ENCODE measurements at places on chromosomes 3 and 15.

DNA sequence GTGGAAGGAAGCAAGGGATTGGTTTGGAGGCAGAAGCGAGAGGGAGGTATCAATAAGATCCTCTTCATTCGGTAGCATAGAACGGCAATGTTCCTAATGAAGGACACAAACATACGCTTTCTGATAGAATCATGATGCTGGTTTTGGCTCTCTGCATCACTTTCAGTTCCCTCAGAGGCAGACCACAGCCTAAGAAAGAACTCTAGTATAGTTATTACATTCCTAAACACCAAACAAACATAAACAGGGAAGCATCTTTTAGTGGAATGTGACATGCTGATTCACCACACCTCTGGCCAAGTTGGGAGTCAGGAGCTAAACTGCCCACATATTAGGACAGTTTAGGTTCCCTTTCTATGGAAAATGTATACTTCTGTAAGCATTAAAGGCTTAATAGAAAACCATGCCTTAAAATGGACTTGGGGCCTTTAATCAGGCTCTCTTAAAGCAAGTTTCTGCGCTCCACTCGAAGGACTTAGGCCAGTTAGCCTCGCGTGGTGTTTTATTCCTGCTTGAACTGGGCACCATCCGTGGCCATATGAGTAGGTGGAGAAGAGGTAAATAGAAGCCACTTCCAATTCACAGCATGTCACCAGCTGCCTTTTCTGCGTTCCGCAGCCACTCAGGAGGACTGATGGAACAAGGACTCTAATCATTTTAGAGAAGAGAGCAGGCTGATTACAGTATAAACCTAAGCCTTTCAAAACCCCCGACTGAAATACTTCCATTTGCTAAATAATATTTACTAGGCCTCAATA is 53.7 kb downstream of the CD47 start:
- DNase-seq = peak; percentile 24

DNA sequence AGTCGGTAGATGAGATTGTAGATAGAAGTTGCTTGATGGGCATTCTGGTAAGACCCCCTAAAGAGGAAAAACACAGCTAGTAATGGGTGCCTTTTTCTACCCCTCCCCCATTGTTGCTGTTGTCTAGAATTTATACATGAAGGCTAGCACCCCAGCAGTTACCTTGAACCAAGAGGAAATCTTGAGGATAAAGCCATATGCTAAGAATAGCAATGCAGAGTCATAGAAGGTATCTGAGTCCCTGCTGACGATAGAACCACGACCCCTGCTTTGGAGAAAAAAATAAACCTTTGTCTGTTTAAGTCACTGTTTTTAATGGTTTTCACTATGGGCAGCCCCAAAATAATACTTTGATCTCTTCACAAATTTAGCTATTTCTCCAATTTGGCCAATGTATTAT is 162.6 kb downstream of the THRB start:
- no peak for DNase-seq

DNA sequence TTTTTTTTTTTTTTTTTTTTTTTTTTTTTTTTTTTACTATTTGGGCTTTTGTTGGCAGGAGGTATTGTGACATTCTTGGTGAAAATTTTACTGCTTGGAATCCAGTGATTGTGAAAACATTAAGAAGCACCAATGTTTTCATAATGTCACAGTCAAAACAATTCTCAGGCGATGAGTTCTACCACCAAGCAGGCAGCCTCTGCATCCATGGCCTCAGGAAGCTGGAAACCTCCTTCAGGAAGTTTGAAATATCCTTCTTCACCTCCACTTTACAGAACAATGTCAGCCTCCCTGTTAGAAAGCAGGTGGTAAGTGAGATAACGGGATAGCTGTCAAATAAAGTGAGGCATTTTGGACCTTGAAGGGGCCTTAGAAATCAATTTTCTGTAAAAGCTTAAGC is 98.3 kb downstream of the MEX3B start:
- DNase-seq = no peak

DNA sequence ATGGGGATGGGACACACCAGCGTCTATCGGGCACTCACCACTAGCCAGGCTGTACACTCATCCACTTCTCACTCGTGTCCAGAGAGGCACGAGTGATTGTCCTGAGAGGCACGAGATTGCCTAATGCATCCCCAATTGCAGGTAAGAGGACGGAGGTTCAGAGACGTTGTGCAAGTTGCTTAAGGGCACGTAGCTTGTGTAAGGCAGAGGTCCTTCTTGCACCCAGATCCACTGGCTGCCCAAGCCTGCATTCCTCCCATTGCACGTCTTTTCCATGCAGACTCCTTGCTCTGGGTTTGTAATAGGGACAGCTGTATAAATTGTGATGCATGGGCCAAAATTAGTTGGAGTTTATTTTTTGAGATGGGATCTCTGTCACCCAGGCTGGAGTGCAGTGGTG is 264.3 kb downstream of the PLCL2 start:
- no peak for DNase-seq

DNA sequence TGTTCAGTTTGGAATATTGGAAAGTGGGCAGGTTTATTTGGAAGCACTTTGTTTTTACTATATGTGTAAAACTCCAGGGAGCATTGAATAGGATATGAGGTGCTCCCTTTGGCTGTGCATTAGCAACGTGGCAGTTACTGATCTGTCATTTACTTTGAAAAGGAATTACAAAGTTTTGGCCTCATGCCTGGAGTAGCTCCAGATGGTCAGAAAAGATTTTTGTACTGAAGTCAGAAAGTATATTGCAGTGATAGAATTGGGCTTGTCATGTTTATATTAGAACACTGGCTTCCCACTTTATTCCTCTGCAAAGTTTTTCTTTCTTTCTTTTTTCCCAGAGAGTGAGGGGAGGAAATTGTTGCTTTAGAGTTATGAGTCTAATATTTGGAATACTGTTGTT is 26.1 kb downstream of the FNDC3B start:
- DNase-seq = no peak

- no peak for DNase-seq
These were observed 80.3 kb upstream of the PRTG start for GRCh38 chr15:55823191-55823670.

- no peak for DNase-seq
These were observed 577.8 kb downstream of the PYDC2 start for GRCh38 chr3:192038726-192039125.

DNA sequence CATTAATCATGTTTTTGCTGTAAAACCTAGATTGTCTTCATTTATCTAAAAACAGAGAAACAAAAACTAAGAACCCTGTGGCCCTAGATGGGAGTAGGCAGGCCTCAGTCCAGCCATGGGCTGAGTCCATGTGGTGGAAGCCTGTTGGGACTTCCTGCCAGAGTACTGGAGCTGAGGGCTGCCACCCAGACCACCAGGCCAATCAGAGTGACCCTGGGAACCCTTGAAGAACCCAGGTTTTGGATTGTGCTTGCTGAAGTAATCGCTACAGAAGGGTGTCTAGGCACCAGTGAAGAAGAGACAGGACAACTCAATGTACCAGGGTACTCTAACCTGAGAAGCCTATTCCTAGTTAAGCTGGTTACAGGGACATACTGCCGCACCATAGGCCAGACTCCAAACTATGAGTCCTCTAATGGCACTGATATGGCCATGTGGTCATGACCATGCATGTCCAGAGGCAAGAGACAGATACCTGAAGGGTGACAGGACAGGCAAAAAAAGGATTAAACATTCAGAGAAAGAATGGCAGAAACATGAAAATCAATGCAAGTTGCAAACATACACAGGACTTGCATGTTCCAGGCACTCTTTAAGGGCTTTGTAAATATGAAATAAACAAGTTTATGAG is 12.9 kb downstream of the CSRNP1 start:
- DNase-seq = no peak

DNA sequence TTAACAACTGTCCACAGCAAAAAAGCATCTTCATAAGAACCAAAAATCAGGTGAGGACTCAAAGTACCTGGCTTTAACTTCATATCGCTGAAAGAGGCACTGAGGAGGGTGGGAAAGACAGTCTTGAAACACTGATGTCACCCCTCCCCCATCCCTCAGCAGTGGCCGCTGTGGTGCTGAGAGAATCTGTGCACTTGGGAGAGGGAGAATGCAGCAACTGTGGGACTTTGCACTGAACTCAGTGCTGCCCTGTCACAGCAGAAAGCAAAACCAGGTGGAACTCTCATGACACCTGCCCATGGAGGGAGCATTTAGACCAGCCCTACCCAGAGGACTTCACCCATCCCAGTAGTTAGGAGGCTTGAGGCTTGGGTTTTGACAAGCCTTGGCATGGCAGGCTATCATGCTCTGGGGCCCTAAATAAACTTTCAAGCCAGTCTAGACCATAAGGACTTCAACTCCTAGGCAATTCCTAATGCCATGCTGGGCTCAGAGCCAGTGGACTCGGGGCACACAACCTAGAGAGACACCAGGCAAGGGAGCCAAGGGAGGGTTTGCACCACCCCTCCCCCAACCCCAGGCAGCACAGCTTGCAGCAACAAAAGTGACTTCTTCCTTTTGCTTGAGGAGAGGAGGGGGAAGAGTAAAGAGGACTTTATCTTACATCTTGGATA is 6.1 kb upstream of the ZSCAN2 start:
- DNase-seq = no peak

GRCh38 chr15:84001655-84002054 is 233.9 kb upstream of the GOLGA6L4 start:
- no peak for DNase-seq

GRCh38 chr3:197218210-197218609 is 80.2 kb downstream of the DLG1 start:
- DNase-seq = no peak

DNA sequence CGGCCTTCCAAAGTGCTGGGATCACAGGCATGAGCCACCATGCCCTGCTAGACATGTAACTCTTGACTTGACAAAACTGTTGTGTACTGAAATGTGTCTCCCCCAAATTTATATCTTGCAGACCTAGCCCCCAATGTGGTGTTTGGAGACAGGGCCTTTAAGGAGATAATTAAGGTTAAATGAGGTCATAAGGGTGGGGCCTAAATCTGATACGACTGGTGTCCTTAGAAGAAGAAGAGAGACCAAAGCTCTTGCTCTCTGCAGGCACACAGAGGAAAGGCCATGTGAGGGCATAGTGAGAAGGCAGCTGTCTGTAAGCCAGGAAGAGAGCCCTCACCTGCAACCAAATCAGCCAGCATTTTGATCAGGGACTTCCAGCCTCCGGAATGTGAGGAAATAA is 361.3 kb downstream of the SV2B start:
- DNase-seq = no peak

- no peak for DNase-seq
These were observed 170.0 kb upstream of the NDN start for GRCh38 chr15:23857028-23857641.

DNA sequence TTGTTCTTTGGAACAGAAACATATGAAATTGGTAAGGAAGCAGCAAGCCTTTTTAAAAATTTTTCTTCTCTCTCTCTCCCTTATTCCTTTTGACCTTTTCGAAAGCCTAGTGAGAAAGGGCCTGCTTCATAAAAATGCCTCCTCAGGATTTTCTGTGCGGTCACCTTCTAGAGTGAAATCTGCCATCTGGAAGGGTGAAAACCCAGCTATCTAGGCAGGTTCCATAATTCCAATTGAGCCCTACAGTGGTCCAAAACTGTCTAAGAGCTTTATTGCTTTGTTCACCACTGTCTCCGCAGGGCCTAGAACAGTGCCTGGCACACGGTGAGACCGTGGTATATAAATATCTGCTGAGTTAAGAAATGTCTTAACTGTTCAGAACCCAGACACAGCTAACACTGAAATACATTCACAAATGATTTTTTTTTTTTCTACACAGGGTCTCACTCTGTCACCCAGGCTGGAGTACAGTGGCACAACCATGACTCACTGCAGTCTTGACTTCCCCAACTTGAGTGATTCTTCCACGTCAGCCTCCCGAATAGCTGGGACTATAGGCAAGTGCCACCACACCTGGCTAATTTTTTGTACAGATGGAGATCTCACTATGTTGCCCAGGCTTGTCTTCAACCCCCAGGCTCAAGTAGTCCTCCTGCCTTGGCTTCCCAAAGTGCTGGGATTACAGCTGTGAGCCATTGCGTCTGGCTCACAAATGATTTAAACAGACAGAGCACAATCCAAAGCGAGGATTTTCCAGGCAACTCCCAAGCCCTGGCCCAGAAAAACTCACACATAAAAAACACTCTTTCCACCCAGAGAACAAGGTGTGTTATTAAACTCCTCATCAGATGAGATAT is 64.4 kb downstream of the FRMD4B start:
- DNase-seq = no peak

DNA sequence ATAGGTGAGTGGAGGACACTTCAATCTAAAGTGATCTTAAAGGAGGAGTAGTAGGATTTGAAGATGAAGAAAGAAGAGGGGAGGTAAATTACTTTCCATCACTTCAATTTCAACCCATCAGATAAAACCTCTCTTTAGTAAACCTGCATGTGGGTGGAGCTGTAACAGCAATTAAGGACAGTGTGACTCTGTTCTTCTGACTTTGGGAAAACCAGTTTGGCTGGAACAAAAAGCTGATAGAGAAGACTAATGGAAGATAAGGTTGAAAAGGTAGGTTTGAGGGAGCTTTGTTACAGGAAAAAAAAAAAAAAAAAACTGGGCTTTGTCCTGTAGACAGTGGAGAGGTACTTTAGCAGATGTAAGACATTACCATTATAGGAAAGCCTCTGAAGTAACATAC is 4.5 kb upstream of the GSK3B start:
- no peak for DNase-seq

- DNase-seq = no peak
These were observed 602.0 kb upstream of the KCNMB2 start for GRCh38 chr3:177934001-177934891.

- DNase-seq = no peak
These were observed 642 bp downstream of the SCAP start for GRCh38 chr3:47475029-47475569.

DNA sequence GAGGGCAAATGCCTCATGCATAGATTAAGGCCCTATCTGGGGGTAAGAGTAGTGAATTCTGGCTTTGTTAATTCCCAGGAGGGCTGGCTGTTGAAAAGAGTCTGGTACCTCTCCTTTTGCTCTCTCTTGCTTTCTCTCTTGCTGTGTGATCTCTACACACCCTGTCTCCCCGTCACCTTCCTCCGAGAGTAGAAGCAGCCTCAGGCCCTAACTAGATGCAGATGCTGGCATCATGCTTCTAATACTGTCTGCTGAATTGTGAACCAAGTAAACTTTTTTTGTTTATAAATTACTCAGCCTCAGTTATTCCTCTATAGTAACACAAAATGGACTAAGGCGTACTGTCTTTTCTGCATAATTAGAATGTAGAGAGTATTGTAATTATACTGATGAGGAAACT is 908.1 kb downstream of the DIPK2A start:
- no peak for DNase-seq

DNA sequence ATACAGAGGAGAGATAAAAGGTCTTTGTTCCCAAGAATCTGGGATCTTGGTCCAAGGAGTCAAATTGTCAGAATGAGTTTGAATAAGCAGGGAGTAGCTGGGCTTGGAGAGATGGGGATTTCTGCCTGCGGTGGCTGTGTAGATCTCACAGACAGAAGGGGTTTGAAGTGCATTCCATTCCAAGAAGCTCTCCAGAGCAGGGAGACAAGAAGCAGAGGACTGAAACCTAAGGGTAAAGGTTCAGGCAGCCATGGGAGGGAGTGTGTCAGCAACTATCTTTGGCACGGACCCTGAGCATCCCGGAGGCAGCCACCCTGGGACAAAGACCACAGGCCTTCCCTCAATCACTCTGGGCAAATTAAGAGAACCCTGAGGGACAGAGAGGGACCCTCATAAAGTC is 422.3 kb upstream of the WNT5A start:
- DNase-seq = no peak
